Natural killer cell (primary cell): ENCODE measurements at places on chromosomes 6 and 20. TPM values are rescaled to one million over a fixed set of nuclear protein-coding genes. Genes with fewer than 3 reads are reported as not detected.

DNA sequence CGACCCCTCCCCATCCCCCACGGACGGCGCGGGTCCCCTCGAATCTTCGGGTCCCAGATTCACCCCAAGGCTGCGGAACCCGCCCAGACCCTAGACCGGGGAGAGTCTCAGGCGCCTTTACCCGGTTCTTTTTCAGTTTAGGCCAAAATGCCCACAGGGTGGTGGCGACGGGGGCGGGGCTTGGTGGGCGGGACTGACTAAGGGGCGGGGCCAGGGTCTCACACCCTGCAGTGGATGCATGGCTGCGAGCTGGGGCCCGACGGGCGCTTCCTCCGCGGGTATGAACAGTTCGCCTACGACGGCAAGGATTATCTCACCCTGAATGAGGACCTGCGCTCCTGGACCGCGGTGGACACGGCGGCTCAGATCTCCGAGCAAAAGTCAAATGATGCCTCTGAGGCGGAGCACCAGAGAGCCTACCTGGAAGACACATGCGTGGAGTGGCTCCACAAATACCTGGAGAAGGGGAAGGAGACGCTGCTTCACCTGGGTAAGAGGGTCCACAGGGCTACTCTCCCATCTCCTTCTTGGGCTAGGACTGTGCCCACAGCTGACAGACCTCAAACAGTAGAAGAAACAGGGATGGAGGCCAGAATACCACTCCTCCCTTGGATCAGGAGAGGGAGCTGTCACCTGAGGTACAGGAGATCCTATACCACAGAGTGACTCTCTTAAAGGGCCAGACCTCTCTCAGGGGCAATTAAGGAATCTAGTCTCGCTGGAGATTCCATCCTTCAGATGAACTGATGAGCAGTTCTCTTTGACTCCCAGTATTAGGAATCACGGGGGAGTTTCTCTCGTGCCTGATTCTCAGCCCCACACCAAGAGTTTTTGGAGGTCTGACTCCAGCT is 942 bp downstream of the HLA-E start:
- peak; percentile 88 for DNase-seq

DNA sequence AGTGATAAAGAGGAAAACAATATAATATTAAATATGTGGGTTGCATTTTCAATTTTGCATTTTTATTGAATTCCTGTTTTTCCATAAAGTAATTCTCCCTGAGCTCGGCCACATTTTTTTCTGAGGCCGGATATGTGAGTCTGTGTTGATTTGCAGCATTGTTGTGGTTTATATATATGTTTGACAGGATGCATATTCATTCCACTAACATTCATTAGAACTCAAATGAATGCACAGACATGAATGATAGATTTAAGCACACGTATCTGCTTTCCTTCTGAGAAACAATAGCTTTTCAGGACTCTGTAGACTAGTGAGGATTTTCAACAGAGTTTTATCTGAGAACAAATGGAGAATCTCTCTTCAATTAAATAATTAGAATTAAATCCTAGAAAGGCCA is 10.6 kb upstream of the EXOC2 start:
- DNase-seq = no peak

Gene UST
- 6.3 TPM for total RNA-seq

Gene HLA-C
- total RNA-seq = 3,894 TPM

Gene LYRM4
- total RNA-seq = 9.1 TPM

Gene USP49
- 15.1 TPM for total RNA-seq

DNA sequence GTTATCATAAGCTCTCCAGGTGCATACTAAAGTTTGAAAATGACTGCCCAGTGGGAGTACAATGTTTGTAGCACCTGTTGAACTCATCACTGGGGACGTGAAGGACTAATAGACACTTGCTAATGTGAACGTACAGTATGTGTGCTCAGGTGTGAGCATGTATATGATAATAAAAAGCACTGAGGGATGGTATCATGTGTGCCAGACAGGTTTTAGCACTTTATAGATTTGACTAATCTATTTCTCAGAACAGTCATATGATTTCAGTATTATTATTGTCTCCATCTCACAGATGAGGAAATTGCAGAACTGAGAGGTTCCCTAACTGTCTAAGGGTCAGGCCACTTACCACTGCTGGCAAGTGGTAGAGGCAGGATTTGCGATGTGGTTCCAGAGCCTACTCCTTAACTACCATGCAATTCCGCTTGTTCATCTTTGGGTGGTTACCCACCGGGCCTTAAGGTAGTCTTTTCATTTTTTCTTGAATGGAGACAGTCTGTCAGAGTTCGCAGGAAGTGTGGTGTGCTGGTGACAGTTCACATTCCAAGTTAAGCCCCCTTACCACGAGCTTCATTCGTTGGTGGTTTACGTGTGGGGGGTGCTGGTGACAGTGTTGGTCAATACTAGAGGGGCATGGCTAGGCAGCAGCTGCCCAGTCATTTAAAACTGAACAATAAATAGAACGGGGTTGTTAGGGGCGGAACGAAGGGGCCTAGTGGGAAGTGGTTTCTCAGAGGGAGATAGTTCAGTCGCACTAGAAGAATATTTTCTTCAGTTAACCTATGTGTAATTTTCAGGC is 46.8 kb downstream of the RREB1 start:
- peak; percentile 44 for DNase-seq

- DNase-seq = no peak
Measured at GRCh38 chr6:112258642-112259336, 4.4 kb upstream of the LAMA4 start.

- DNase-seq = no peak
Measured at GRCh38 chr6:111776236-111777221, 96.7 kb downstream of the FYN start.

Gene PRRT1
- 0.63 TPM for total RNA-seq

GRCh38 chr6:123562677-123563076 is 74.1 kb downstream of the TRDN start:
- no peak for DNase-seq

DNA sequence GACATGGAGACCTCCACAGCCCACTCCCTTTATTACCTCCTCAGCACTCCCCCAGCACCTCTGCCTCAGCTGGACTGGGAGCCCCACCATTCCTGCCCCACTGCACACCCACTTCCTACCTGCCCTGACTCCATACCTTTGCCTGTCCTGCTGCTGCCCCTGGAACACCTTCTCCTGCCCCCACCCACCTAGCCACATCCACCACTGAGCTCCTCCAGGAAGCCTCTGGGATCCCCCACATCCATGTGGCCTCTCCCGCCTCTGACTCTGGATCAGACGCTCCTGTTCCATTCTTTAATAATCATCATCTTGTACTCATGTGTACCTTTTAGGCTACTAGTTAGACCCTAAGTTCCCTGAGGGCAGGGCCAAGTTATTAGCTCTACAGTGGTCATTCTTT is 2.2 kb upstream of the SDCBP2 start:
- no peak for DNase-seq

- DNase-seq = peak; percentile 16
Measured at GRCh38 chr6:143441680-143442545, 8.6 kb downstream of the ADAT2 start.

- no peak for DNase-seq
Measured at GRCh38 chr20:22908944-22909343, 126.2 kb upstream of the SSTR4 start.

GRCh38 chr6:20565342-20565741 is 31.1 kb downstream of the CDKAL1 start:
- DNase-seq = no peak

GRCh38 chr6:77092971-77093370 is 370.3 kb downstream of the HTR1B start:
- DNase-seq = no peak

Gene LTA
- total RNA-seq = 7.6 TPM

Gene KCNB1
- 0.09 TPM for total RNA-seq

Gene OLIG3
- not detected for total RNA-seq

Gene DAAM2
- total RNA-seq = not detected

Gene RGL2
- total RNA-seq = 80.7 TPM

Gene LAMA5
- 1.0 TPM for total RNA-seq

Gene ARMC12
- 0.59 TPM for total RNA-seq

- peak; percentile 65 for DNase-seq
Measured at GRCh38 chr20:2693286-2694007, 867 bp downstream of the EBF4 start.

Gene ADTRP
- 1.1 TPM for total RNA-seq

- DNase-seq = no peak
Measured at GRCh38 chr6:16403831-16404230, 165.4 kb downstream of the GMPR start.

- DNase-seq = no peak
Measured at GRCh38 chr20:62906209-62906608, 20.1 kb downstream of the DIDO1 start.

- DNase-seq = no peak
Measured at GRCh38 chr20:18633411-18633810, 45.6 kb downstream of the DTD1 start.

DNA sequence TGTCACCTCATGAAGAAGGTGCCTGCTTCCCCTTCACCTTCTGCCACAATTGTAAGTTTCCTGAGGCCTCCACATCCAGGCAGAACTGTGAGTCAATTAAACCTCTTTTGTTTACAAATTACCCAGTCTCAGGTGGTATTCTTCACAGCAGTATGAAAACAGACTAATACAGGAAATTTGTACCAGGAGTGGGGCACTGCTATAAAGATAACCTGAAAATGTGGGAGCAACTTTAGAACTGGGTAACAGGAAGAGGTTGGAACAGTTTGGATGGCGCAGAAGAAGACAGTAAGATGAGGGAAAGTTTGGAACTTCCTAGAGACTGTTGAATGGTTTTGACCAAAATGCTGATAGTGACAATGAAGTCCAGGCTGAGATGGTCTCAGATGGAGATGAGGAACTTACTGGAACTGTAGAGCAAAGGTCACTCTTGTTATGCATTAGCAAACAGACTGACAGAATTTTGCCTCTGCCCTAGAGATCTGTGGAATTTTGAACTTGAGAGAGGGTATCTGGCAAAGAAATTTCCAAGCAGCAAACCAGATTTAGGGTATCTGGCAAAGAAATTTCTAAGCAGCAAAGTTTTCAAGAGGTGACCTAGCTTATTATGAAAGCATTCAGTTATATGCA is 23.5 kb upstream of the COL21A1 start:
- no peak for DNase-seq

GRCh38 chr20:63471717-63471980 is 806 bp downstream of the KCNQ2 start:
- no peak for DNase-seq

Gene LCA5
- not detected for total RNA-seq

Gene GRM4
- not detected for total RNA-seq

DNA sequence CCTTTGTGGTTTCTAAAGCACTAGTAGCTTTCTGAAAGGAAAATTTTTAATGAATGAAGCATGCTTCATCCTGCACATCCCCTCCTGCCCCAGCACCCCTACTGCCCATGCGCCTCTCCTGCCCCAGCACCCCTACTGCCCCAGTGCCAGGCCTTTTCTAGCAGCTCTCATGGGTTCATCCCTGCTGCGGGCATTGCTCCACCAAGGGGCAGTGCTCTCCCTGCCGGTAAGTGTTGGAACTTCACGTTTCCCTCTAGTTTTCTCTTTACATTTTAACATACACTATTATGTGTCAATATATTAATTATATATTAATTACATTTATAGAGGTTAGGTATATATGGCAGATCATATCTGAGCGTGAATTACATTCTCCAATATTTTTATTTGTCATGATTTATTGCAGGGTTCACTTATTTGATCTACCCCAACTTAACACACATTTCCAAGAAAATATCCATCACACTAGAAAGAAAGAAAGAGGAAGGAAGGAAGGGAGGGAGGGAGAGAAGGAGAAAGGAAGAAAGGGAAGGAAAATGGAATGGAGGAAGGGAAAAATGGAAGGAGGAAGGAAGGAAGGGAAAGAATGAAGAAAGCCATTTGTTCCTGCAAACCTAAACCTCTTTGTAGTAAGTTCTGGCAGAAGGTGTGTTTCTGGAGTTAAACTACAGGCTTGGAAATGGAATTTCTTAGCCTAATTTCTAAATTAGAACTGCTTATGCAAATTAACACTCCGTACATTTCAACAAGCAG is 46.8 kb downstream of the CEP43 start:
- DNase-seq = no peak

Gene WFDC5
- total RNA-seq = not detected

Gene PXMP4
- 6.6 TPM for total RNA-seq

Gene MOXD1
- not detected for total RNA-seq

DNA sequence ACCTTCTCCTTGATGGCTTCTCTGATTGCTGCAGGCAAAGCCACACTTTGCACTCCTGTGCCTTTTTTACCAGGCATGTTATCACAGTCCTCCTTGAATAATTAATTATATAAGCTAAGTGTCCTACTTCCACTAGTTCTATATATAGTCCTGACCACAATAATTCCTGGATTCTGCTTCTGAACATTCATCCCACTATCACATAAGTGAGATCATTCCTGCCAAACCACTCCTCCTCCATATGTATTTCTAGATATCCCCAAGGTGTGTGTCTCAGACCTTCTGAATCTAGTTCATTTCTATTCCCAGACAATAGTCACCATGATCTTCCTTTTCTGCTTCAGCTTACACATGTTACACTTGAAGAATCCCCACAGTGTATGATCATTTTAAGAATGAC is 1237.5 kb upstream of the MAP3K7 start:
- DNase-seq = no peak

DNA sequence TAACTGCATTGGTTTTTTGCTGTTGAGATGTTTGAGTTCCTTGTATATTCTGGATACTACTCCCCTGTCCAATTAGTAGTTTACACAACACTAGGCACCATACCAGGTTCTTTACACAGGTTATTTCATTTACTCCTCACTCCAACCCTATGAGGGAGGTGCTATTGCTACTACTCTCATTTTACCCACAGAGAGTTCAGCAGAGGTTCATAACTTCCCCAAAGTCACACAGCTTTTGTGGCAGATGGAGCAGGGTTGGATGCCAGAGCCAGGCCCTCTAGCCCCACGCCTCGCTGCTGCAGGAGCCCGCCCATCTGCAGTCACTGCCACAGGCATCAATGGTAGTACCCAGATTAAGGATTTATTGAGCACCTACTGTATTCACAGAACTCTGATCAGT is 61.7 kb upstream of the MAP3K4 start:
- no peak for DNase-seq

GRCh38 chr6:151589667-151590066 is 95.8 kb downstream of the CCDC170 start:
- DNase-seq = no peak

- DNase-seq = no peak
Measured at GRCh38 chr6:123812621-123813020, 9.0 kb downstream of the NKAIN2 start.

DNA sequence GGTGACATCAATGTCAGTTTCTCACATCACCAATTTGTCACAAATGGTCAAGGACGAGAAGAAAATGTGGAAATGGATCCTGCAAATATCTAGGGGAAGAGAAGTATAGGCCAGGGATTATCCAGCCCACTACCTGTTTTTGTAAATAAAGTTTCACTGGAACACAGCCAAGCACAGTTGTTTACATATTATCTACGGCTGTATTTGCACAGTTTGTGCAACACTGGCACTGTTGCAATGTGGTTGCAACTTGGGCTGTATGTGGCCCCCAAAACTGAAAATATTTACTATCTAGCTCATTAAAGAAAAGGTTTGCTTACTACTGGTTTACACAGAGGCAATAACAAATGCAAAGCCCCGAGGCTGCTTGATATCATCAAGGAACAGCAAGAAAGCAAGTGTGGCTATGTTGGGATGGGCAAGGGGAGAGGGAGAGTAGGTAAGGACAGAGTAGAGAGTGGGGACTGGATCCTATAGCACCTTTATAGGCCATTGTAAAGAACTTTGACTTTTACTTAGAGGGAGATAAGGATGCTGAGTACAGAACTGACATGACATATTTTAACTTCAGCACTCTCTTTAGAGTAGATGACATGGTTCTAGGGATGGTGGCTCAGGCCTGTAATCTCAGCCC is 11.8 kb upstream of the STXBP5 start:
- no peak for DNase-seq

- no peak for DNase-seq
Measured at GRCh38 chr20:37956107-37956585, 53.2 kb downstream of the VSTM2L start.
